ENCODE measurements at places on chromosomes 3 and 15.

DNA sequence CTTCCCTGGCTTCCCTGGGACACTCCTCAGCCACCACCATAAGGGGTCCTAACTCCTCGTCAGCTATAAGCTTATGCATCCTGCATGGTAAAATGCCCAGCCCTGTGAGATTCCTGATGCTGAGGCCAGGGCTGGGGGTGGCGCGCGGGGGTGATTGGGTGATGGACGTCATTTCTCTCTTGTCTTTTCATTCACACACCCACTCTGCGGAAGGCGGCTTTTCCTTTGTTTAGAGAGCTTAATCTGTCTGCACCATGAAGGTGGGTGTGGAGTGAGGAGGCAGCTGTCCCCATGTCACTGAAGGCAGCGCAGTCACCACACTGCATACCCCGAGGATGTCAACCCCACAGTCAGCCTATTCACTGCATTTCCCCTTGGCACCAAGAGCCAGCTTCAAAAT, 110.0 kb upstream of the NSMCE3 start:
- no peak for DNase-seq

- DNase-seq = no peak
Observed at GRCh38 chr3:148400754-148401153, 296.9 kb upstream of the AGTR1 start.

DNA sequence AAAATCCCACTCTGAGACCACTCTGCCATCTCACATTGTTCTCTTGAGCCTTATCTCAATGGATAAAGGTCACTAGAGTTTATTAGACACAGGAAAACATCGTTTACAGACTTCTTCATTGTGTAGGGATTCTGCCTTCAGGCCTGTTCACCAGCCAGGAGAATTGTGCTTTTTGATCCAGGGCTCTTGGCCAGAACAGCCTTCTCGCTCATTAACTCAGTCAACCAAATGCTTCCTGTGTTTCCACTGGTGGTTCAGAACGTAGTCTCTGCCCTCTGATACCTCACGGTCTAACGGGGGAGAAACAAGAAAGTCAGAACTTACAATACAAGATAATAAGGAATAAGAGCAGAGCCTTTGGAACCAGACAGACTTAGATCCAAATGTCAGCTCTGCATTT, 54.2 kb upstream of the TSEN2 start:
- DNase-seq = no peak

- DNase-seq = no peak
Observed at GRCh38 chr3:191362524-191363090, 32.3 kb upstream of the UTS2B start.

DNA sequence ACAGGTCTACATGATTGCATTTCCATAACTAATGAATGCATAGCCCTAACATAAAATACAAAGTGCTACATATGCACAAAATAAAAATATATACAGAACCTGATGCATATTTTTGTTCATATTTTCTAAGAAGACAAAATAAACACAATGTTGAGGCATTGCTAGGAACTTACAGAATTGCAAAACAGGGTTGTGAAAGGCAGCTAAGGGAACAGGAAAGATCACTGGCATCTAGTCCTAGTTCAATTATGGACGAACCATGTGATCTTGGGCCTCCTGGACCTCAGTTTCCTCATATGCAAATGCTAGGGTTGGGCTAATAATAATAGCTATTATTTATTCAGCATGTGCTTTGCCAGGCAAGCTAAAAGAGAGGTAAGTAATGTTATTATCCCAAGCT, 15.5 kb upstream of the NCEH1 start:
- DNase-seq = no peak

DNA sequence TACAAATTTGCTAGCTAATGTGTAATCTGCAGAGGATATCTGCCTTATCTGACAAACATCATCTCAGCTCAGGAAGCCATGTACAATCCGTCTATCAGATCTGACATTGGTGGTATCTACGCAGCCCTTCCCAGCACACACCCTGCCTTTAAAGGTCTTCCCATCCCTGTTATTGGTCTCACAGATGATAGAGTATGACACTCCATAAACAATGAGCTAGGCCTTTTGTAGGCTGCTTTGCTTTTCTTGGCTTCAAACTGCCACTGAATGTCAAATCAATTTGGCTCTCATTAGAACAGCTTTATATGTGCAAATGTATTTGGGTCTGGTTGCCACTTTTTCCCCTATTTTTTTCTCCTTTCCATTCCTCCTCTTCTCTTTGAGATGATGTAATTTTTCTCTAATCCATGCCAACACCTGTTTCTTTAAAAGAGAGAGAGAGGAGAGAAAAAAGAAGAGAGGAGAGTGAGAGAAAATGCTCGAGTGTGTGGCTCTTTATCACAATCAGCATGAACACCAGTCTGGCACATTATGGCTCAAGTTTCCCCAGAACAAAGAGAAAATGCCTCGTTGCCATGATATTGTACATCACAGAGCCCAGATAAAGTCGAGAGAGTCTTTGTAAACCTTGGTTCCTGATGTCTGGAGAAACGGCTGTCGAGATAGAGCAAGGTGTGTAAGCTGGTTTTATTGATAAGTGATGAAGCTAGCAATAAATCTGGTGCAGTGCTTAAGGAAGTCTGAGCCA, 80.8 kb upstream of the DPH6 start:
- DNase-seq = no peak

DNA sequence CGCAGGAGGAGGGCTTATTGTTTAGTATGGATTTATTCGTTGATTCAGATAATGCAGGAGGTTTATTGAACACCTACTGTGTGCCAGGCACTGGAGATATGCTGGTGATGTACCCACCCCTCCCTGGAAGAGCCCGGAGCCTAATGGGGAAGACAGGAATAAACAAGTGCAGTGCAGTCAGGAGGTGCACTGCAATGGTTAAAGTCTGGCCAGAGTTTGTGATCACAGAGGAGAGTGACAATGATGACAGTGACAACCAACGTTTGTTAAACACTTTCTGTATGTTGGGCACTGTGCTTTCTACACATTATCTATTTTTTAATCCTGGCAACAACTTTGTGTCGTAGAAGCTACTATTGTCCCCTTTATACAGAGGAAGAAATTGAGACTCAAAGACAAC, 70.4 kb downstream of the THSD4 start:
- no peak for DNase-seq

GRCh38 chr15:90685591-90686434, 31.3 kb upstream of the BLM start:
- DNase-seq = no peak

GRCh38 chr3:140832883-140833282, 108.8 kb upstream of the SLC25A36 start:
- DNase-seq = no peak

GRCh38 chr3:134606033-134607025, 44.5 kb downstream of the KY start:
- no peak for DNase-seq

DNA sequence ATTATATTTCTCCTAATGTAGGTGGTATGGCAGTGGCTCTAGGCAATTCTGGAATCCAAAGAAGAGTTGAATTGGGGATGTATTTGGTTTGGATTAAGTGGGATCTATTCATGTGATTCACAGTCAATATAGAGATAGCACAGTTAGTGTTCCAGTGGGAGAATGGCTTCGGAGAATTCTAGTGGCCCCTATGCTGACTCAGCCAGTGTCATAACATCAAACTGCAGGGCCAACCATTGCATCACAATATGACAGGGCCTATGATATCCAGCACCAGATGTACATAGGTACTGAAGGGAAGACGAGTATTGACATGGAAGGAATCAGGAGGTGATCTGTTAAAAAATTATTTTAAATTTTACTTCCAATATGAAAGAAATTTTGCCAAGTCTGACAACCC, 302.8 kb upstream of the UBE2E2 start:
- no peak for DNase-seq

GRCh38 chr15:23516866-23517265, 48.6 kb upstream of the MKRN3 start:
- no peak for DNase-seq

- DNase-seq = no peak
Observed at GRCh38 chr3:129107793-129108192, 13.8 kb downstream of the RAB43 start.

- DNase-seq = no peak
Observed at GRCh38 chr15:86089422-86089821, 9.8 kb downstream of the AGBL1 start.

GRCh38 chr3:129040039-129040336, 20.6 kb upstream of the GP9 start:
- DNase-seq = no peak

- no peak for DNase-seq
Observed at GRCh38 chr15:71638876-71639275, 171.5 kb upstream of the NR2E3 start.

DNA sequence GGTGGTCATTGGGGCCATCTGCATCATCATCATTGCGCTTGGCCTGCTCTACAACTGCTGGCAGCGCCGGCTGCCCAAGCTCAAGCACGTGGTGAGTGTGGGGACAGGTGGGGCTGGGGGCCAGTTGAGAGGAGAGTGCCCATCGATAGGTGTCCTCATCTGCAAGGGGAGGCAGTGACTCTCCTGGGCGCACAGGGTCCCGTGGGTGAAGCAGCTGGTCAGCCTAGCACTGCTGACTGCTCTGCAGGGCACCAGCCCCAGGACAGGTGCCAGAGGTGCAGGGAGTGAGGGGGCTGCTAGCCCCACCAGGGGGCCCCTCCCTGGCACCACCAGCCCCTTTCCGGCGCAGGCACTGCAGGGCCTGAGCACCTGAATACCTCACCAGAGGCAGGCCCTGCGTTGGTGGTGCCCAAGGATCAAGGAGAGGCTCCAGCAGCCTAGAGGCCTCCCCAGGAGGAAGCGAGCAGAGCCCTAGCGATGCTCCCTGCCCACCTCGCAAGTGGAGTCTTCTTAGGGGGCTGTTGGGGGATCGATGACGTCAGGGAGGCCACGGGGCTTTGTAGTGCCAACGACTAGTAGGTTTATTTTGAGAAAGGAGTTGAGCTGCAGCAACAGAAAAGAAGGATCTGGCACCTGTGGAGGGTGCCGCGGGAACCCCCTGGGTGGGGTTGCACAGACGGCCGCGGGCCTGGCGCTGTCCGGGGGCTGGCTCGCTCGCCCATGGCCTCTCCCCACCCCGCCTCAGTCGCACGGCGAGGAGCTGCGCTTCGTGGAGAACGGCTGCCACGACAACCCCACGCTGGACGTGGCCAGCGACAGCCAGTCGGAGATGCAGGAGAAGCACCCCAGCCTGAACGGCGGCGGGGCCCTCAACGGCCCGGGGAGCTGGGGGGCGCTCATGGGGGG, 976 bp upstream of the ABTB1 start:
- DNase-seq = peak; percentile 67

DNA sequence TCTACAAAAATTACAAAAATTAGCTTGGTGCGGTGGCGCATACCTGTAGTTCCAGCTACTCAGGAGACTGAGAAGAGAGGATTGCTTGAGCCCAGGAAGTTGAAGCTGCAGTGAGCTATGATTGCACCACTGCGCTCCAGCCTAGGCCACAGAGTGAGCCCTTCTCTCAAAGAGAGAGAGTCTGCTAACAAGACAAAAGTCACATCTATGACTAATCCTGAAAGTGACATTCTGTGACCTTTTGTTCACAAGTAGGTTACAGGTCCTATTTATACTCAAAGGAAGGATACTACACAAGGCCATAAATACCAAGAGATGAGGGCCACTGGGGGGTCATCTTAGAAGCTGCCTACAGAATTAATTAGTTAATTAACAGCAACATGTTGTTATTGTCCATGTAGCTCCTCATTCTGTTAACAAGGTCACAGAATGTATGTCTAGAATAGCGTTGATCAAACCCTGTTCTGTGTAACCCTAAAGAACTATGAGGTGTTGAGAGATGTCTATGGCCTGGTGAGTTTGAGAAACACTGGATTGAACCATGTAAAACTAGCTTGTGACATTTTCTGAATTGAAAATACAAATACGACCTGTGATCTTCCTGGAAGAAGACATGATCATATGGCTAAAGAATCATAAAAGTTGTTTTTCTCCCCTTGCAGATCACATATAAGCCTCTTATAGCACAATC, 97.0 kb downstream of the SAMMSON start:
- no peak for DNase-seq

DNA sequence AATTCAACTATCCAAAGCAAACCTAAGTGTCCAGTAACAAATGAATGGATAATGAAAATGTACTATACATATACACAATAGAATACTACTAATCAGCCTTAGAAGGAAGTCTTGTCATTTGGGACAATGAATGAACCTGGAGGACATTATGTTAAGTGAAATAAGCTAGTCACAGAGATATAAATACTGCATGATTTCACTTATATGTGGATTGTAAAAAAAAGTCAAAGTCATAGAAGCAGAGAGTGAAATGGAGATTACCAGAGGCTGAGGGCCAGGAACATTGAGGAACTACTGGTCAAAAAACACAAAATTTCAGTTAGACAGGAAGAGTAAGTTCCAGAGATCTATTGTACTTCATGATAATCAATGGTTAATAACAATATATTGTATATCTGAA, 33.6 kb downstream of the MYO5A start:
- no peak for DNase-seq

GRCh38 chr3:183911087-183911486, 26.4 kb upstream of the PARL start:
- no peak for DNase-seq

DNA sequence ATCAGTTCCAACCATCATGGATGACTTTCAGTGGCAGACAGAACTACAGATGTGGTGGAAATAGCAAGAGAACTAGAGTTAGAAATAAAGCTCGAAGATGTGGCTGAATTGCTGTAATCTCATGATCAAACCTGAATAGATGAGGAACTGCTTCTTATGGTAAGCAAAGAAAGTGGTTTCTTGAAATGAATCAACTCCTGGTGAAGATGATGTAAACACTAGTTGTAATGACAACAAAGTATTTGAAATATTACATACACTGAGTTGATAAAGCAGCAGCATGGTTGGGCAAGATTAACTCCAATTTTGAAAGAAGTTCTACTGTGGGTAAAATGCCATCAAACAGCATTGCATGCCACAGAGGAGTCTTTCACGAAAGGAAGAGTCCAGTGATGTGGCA, 131.7 kb upstream of the FAM3D start:
- no peak for DNase-seq

- DNase-seq = no peak
Observed at GRCh38 chr15:68812069-68812468, 8.6 kb downstream of the ANP32A start.

DNA sequence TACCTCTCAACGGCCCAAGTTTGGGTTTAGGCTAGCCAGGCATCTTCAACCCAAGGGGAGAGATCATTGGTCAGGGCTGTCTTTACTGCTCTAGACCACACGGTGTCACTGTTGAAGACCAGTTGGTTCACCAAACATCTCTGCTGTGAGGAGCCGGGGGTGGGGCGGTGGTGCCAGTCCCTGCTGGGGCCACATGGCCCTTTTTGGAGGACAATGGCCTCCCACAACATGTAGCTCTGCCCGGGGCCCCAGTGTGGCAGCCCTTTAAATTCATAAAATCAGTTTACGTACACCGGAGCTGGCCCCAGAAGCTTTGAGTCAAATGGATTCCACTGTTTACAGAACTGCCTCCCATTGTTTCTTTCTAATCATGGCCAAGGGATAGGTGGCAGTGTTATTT, 19.1 kb upstream of the TM4SF18 start:
- no peak for DNase-seq

GRCh38 chr3:150745832-150746231, 17.1 kb downstream of the SIAH2 start:
- DNase-seq = no peak

GRCh38 chr3:178405531-178405930, 130.7 kb upstream of the KCNMB2 start:
- no peak for DNase-seq
